ENCODE measurements at places on chromosomes 13 and 19.

GRCh38 chr19:11710313-11710712, 28.4 kb downstream of the ZNF823 start:
- DNase-seq: no peak

DNA sequence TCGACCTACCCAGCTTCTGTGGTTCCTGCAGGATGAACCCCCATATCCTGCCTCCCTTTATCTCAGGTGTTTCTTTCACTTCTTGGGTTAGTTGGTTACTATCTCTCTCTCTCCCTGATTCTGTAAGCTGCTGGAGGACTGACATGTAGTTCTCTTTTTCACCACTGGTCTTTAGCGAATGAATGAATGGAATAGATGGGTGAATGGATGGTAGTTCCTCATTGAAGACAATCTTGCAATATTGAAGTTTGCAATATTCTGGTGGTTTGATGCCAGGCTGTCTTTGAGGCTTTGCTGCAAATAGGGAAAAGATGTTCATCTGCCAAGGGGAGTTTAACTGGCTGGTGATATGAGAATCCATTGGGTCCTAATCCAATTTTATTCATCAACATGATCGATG, 120.2 kb downstream of the UBL3 start:
- no peak for DNase-seq

- no peak for DNase-seq
Observed at GRCh38 chr19:14111486-14111885, 6.1 kb downstream of the PRKACA start.

DNA sequence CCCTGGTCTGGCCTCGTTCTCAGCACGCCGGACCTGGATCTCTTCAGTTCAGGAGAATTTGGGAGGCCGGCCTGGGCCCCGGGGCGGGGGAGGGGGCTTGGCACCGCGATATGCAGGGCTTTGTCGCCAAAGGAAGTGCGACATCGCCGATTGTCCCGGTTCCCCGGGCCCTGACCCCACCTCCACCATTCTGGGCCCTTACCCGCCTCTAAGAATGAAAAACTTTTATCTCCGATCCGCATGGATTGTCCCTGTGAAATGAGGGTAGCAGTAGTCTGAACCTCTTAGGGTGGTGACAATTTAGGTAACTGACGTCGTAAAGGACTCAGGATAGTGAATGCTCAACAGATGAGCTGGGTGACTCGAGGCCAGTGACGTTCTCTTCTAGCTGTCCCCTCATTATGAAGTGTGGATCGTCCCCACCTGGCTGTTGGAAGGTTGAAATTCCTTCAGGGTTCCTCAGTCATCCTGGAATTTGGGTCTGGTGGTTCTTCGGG, 650 bp downstream of the DDA1 start:
- DNase-seq: no peak

- DNase-seq: no peak
Observed at GRCh38 chr13:63636316-63636993, 2220.8 kb upstream of the PCDH20 start.

- no peak for DNase-seq
Observed at GRCh38 chr19:13574933-13575332, 68.7 kb upstream of the CACNA1A start.

DNA sequence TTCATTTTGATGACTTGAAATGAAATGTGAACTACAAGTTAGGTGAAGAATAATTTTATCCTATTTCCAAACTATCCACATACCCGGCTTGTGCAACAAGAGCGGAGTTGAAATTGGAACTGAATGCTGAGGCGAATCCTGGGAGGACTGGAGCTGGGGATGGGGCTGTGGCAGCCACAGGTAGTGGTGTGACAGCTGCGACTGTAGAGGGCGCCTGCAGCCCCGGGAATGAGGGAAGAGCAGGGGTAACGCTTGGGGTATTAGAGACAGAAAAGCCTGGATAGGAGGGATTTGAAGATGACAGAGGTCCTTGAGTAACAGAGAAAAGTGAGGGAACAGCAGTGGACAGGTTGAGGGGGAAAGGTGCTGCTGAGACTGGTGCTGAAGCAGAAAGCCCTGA, 22.0 kb upstream of the STOML3 start:
- peak; percentile 21 for DNase-seq

GRCh38 chr19:7917267-7918061, 2.7 kb upstream of the SNAPC2 start:
- DNase-seq: no peak

- DNase-seq: no peak
Observed at GRCh38 chr13:103006641-103007426, 59.4 kb downstream of the SLC10A2 start.

DNA sequence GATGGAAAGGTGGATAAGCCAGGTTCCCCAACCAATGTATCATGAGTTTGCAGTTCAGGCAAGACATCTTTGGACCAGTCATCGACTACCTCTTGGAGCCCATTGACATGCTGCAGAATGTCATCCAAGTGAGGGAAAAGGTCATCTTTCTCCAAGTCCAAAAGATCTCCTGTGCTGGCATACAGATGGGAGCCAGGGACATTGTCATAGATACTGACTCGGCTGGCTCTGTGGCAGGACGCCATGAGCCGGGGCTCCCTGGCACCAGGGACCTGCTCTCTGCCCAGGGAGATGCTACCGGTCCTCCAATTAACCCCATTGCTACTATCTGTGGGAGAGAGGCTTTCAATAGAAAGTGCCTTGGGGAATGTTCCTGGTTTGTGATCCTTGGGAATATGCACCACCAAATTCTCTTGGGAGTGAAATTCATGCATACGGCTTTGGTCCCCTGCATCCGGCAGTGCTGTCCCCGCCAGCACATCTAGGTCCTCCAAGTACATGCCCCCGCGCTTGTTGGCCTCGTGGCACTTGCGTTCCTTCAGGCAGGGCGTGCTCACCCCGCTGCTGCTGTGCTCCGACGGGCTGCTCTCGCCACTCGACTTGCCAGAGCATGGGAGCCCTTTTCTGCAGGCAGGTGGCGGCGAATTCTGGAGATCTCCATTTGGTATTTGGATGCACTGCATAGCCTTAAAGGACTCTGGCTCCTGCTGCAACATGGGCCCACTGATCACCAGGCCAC, 113.0 kb downstream of the KL start:
- no peak for DNase-seq

- peak; percentile 24 for DNase-seq
Observed at GRCh38 chr13:45046445-45046844, 57.1 kb downstream of the GPALPP1 start.

DNA sequence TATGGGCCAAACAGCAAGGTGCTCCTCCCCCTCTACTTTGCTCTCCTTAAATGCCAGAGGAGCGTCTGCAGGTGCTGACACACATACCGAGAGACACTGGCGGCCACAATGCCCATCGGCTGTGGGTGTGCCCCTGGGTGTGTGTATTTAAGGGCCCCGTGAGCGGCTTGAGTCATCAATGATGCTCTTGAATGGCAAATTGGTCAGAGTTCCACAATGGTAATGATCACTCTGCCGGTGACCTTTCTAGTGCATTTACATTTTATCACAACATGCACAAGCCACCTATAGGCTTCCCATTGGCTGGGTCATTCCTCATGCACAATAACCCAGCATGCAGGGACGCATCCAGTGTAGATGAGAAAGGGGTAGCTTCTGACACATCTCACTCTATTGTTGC, 124.8 kb downstream of the ZNF536 start:
- no peak for DNase-seq

DNA sequence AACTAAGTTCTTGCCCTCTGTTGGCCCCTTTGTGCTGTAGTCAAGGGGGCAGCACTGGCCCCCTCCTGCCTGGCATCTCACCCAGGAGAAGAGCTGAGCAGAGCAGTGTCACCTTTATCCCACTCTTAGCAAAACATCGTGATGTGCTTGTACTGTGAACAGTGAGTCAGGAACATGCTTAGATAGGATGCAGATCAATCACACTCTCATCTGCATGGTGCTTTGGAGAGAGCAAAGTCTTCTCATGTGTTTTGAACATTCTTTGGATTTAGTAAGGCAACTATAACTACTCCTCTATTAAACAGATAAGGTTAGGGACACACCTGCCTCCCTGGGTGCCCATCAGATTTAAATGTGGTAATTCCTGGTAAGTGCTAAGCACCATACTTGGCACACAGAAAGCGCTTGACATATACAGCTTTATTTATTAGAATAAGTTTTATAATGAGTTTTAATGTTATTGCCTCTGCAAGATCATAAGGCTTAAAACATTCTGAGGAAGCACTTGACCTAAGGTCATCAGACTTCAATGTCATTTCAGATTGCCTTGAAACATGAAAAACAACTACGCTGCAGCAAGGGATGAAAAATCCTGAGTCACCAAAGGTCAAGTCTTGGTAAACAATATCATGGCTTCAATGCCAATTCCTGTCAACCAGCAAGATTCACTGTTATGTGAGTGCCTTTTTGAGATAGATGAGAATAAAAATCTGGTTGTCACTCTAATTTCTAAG, 82.4 kb upstream of the IRS2 start:
- DNase-seq: no peak

- peak; percentile 86 for DNase-seq
Observed at GRCh38 chr13:93561576-93562225, 335.1 kb downstream of the GPC6 start.

DNA sequence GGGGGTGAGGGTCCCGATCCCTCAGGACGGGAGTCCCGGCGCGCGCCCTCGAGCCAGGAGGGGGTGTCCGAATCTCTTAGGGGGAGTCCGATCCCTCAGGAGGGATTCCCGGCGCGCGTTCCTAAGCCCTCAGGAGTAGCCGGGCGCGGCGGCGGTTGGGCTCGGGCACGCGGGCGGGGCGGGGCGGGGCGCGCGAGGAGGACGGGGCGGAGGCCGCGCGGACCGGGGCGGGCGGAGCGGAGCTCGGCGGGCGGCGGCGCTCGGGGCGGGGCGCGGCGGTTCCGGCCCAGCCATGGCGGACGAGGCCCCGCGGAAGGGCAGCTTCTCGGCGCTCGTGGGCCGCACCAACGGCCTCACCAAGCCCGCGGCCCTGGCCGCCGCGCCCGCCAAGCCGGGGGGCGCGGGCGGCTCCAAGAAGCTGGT, at the start of gene CUL4A:
Gene CUL4A, plus strand, starts transcription at position 278 of the 423 bp plus-strand sequence. Its CDS starts 15 bp downstream, at position 293.
- peak; percentile 93 for DNase-seq

- DNase-seq: no peak
Observed at GRCh38 chr13:32445461-32445860, 17.5 kb upstream of the N4BP2L1 start.

- no peak for DNase-seq
Observed at GRCh38 chr13:101499406-101499805, 46.9 kb downstream of the ITGBL1 start.

DNA sequence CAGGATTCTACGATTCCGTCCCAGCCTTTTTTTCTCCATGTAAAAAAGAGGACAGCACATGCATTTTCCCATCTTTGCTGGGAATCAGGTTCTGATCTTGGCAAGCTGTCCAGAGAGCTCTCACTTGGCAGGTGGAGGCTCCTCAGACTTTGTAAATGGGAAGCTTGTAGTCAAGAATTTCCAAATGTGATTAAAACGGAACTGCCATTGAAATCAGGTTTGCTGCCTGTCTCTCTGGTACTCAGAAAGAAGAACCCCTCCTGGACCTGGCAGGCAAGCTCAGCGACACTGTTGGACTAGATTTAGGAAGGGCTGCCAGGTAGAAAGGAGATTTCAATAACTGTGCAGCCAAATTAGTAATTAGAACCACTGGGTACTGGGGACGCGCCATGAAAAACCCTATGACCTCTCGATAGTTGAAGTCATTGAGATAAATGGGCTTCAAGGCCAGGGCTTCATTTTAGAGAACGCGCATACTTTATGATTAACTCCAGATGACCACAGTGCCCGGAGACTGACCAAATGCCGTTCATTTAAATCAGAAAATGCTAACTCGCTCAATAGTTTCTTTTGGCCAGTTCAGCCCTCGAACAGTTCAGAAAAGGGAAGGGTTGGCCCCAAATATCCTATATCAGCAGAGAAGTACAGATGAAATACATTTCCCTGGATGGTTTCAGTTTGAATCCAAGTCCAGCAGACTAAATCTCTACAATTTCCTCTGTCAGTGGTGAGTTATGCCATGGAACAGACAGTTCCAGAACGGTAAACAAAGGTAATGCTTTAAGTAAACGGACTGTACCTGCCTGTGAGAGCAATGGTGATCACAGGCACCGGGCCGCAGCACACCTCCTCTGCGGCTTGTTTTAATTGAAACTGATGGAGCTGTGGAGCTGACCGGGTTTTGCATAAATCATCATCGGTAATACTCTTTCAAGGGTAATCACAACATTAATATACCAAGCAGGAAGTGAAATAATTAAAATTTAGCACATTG, 517.4 kb downstream of the RFC3 start:
- peak; percentile 73 for DNase-seq

DNA sequence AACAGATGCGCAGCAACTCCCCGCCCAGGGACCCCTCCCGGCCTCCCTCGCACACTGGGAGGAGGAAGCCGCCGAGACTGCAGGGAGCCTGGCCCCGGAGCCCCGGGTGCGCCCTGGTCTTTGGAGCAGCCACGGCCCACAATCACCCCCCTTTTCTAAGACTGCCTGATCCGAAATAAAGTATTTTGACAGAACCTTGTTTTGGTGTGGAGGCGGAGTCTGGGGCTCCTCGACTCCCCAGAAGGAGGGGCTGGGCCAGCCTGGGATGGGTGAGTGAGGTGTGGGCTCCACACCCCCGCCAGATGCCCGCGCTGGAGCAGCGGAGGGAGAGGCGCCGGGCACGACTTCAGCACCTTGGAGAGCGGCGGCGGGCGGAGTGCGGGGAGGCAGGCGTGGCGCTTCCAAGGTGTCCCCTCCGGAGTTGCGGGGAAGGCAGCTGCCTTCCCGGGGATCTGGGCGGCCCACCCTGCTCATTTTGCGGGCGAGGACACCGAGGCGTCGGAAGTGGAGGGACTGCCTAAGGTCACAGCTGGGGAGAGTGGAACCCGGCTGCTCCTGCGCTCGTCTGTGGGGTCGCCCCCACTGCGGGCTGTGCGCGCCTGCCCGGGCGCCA, 9.4 kb downstream of the SIRT6 start:
- DNase-seq: no peak

- no peak for DNase-seq
Observed at GRCh38 chr13:110799246-110800236, 86.0 kb downstream of the ING1 start.

- no peak for DNase-seq
Observed at GRCh38 chr19:4602173-4602788, 37.0 kb upstream of the TNFAIP8L1 start.

DNA sequence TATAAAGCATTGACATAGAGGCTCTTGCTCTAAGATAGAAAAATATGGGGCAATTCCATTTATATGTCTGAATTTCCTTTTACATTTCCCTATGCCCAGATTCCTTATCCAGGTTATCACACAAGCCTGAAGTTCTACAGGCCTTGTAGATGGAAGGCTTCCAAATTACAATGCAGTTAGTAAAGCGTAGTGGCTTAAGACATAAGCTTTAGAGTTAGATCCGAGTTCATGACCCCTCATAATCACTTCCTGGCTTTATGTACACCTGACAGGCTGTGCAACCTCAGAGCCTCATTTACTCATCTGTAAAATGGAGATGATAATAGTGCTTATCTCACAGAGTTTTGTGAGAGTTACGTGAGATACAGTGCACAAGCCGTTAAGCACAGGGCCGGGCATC, 173.5 kb downstream of the SLC7A1 start:
- no peak for DNase-seq

DNA sequence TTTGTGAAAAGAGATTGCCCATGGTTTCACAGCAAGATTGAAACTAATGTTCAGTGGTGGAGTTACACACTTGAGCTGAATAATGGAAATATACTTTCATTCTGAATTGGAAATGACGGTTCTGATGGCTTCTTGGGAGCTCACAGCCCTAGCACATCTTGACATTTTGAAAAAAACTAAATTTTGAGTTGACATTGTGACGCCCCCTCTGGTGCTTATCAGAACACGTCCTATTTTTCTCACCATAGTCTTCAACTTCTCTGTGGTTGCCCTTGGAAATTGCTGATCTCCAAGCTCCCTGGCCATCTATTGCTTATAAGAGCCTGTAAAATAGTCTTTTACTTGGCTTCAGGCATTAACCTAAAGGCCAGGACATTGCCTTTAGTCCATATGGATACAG, 202.1 kb downstream of the OXGR1 start:
- no peak for DNase-seq

Measured in NCI-H526 (cell line).